DND-41 (cell line): ENCODE measurements at places on chromosomes 12 and 14.
A peak's percentile ranks its signal among the peaks of the same experiment; 100 is the strongest.

DNA sequence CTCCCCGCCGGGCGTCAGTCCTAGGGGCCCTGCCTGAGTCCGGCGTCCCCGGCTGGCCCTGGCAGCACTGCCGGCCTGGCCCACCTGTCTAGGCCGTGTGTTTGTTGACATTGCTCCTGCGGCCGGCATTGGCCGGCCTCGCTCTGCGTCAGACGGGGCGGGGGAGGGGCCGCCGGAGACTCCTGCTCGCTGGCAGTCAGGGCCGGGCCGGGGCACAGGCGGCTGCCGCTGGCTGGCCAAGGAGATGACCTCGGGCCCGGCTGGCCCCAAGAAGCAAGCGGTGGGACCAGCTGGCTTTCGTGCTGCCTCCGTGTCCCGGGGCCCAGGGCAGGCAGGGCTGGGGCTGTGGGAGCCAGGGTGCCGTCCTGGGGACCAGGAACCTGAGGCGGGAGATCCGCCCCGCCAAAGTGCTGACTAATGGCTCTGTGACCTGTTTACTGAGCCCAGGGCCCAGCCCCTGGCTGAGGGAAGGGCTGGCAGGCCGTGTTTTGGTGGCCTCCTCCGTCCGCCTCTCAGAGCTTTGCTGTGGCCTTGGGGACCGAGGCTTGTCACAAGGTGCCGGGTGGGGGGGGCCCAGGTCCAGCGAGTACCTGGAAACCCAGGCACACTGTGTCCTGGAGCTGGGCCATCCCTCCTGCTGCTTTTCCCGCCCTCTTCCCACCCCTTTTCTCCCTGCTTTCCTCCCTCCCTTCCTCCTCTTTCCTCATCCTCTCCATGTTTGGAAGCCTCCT is 1.8 kb downstream of the ULK1 start:
- peak; percentile 58 for DNase-seq

GRCh38 chr12:26047401-26048226 is 77.2 kb downstream of the BHLHE41 start:
- DNase-seq = no peak

DNA sequence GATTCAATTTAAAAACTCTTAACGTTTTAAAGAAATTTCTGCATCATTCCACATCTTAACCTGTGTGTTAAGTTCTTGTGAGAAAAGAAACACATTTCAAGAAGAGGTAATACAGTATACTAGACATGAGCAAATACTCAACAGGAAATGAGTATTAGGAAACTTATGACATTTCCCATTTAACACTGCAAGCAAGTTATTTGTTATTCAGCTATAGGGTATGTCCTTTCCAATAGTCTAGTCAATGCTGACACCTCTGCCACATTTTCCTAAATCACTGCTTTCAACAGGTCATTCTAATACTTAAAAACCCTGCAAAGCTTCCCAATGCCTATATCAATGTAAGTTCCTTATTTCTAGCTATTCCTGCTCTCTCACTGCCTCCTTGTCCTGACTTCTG is 93.1 kb downstream of the DDHD1 start:
- DNase-seq = no peak

DNA sequence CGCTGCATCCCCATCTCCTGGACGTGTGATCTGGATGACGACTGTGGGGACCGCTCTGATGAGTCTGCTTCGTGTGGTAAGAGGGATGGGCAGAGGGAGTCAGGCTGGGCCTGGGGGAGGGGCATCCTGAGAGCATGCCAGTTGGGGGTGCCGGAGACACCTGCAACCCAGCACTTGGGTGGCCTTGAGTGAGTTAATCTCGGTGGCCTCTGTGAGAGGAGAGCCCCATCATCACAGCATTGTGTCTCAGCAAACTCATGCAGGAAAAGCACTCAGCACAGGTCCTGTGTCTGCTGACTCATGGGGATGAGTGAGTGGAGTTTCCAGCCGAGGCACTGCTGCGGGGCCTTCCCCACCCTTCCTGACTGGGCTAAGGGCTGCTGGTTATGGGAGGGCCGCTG is 19.6 kb upstream of the LRP1-AS start:
- no peak for DNase-seq

GRCh38 chr14:29799464-29800095 is 128.1 kb downstream of the PRKD1 start:
- DNase-seq = no peak

- DNase-seq = no peak
Observed at GRCh38 chr12:29733060-29733459, 50.7 kb downstream of the TMTC1 start.

DNA sequence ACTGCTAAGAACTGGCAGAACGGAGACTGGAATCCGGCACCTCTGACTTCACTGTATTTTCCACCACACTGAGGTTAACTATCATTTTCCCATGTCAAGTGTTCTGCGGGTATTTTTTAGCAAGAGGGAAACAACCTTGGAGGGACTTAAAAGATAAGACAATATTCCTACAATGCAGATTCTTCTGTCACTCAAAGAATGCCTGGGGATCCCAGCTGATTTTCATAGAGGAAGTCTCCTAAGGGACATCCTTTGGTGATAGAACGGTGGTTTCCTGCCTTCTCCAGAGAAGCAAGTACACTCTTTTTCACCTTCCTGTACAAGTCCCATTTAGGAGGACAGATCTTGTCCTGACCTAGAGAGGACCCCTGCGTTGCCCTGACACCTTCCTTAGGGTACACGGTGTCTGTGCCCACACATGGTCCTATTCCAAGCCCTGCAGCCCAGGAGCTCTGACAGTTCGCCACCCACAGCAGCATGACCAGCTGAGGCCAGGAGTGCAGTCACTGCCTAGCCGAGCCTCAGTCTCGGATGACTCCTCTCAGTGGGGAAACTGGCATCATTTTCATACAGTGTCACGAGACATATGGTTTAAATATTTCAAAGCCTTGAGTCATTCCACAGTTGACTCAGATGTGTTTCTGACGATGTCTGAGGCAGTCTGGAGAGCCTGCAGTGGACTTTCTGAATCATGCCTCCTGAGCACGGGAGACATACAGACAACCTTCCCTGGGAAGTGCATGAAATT is 181.3 kb upstream of the FKBP4 start:
- no peak for DNase-seq

GRCh38 chr12:83461336-83461935 is 774.7 kb downstream of the TMTC2 start:
- DNase-seq = no peak

DNA sequence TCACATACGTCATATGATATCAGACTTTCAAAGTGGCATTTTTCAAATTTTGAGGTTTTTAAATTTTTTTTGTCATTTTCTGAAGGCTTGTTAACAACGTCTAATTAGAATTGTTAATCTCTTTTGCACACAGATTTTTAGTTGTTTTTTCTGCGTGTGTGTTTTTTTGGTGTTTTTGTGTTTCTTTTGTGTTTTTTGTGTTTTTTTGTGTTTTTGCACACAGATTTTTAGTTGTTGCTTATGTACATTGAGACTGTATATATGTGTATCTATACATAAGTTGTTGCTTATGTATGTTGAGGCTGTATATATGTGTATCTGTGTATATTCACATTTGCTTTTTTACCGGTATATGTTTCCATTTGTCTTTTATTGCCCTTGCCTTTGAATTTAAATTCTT is 30.8 kb downstream of the ARID2 start:
- DNase-seq = no peak
